ENCODE measurements at places on chromosomes 16 and 17.

- DNase-seq, result no peak
Observed at GRCh38 chr17:27647765-27648164, 16.8 kb downstream of the LGALS9 start.

- no peak for DNase-seq
Observed at GRCh38 chr16:19829844-19830692, 54.6 kb downstream of the GPRC5B start.

- no peak for DNase-seq
Observed at GRCh38 chr17:41653892-41654677, 29.7 kb upstream of the KRT17 start.

DNA sequence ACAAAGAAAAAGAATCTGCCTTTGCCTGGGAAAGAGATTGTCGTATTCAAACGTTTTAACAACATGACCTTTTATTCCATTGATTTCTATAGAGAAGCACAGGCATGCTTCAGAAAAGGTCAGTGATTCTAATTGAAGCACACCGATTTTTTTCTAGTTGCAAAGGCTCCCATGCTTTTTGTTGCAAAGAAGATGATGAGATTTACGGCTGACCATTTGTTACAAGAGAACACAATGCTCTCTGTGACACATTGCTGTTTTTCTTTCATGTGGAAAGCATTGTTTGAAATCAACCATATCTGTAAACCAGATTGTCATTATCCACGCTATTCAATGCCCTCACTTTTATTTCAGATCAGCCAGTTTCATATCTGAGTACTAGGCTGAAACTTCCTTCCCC is 99.8 kb downstream of the NLK start:
- DNase-seq, result no peak

DNA sequence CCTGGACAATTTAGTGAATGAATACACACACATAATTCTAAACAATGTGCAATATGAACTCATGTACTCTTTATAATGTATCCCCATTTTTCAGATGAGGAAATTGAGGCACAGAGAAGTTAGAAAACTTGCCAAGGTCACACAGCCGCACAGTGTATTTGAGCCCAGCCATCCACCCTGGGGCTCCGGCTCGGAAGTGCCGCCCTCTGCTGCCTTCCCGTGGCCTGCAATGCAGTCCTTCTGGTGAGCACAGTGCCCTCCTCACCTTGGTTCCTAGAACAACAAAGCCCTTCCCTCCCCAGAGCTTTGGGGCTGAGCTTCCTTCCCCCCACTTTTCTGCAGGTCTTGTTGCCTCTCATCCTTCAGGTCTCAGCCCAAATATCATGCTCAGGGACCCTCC is 63.7 kb downstream of the C16orf78 start:
- DNase-seq, result no peak

DNA sequence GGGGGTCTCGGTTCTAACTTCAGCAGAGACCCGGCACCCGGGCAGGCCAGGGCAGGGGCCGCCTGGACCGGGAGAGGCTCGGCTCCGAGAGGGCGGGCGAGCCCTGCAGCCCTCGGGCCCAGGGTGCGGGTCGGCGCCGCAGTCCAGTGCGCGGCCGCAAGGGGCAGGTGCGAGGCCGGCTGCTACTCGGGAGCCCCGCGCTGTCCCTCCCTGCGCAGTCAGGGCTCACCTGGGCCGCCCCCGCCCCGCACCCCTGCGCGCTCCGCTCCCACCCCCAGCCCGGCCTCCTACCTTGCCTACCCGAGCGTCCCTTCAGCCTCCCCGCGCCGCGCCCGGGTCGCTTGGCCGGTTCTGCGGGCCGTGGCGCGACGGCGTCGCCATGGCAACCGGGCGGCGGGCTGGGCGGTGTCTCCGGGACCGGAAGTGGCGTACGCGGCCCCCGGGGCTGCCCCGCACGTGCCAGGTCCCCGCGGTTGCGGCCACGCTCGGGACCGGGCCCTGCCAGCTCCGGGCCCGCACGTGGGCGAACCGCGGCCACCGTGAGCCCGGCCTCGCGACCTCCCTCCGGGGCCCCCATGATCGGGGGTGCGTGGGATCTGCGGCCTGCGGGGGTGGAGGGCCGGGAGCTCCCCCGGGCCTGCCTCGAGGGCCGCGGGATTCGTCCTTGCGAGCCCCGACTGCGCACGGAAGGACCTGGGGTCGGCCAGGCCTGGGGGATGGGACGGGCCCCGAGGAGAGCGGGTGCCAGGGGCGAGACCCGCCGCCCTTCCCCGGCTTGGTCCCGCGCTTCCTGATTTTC is at the start of gene CYB561:
CYB561 (minus strand) TSS at position 353 of the 799 bp plus-strand sequence. CDS start 8,759 bp downstream, outside the sequence.
- DNase-seq, result peak; percentile 52

DNA sequence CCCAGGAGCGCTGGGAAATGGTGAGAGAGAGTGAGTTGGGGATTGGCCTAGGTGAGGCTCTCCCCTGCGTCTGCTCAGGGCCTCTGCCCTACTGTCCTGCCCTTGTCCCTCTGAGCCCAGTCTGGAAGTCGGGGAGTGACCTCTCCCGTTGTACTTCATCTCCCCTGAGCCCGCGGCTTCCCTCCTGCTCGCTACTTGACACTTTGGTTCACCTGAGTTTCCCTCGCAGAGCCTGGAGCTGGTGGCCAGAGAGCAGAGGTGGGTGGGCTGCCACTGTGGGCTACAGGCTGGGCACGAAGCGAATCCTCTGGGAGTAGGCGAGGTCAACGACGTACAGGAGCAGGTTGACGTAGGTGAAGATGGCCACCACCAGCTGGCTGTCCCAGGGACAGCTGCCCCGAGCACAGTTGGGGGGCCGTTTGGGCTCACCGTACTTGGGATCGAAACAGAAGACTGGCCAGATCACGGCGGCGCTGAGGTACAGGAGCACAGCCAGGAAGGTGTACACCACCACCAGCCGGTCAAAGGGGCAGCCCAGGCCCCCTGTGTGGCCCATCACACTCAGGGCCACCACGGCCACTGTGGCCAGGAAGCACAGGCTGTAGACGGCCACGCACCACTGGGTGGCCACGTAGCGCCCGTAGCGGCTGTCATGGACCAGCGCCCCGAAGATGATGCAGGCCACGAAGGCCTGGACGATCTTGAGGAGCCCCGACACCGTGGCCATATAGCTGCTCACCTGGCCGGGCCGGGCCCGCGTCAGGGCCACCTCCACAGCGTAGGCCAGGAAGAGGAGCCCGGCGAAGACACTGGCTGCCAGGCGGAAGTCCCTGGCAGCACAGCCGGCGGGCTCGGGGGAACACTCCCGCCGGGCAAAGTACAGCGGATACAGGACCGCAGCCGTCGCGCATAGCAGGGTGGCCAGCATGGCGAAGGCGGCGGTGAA is 3.7 kb upstream of the PYCR1 start:
- DNase-seq, result no peak

DNA sequence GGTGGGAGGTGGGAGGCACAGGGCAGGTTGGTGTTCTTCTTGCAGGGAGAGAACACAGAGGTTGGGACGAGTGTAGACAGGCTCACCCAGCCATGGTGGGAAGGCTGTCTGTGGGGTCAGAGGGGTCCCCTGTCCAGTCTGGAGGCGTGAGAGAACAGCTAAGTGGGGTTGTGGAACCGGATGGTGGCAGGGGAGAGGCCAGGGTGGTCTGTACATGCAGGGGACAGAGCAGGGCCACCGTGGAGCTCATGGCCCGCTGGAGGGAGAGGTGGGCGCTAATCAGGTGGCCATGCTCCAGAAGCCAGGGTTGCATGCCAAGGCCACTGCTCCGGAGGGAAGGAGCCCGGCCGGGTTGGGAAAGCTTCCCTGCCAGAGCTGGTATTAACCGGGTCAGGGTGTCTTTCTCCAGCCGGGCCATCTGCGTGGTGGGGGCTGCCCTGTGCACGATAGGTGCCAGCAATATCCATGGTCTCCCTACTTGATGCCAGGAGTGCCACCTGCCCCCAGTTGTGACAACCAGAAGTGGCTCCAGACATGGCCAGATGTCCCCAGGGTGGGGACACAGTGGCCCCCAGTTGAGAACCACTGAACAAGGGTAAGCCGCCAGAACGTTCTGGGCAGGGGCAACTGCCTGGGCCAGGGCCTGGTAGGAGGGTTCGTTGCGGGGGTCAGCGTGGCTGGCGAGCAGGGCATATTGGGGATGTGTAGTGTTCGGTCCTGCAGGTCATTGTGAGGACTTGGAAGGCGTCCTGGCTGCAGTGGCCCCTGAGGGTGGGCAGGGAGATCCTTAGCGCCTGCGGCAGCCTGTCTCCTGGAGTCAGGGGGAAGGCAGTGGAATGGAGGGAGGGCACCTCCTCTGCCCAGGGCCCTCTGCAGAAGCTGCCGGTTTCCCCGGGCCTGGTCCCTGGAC is 5.1 kb downstream of the SNN start:
- DNase-seq, result no peak

GRCh38 chr17:71405101-71405500 is 715.7 kb upstream of the SOX9 start:
- no peak for DNase-seq

GRCh38 chr16:4648917-4649316 is 24.3 kb downstream of the MGRN1 start:
- DNase-seq, result no peak

GRCh38 chr16:20382202-20382948 is 22.2 kb downstream of the PDILT start:
- no peak for DNase-seq

GRCh38 chr17:80105762-80106161 is 4.4 kb downstream of the GAA start:
- DNase-seq, result no peak

DNA sequence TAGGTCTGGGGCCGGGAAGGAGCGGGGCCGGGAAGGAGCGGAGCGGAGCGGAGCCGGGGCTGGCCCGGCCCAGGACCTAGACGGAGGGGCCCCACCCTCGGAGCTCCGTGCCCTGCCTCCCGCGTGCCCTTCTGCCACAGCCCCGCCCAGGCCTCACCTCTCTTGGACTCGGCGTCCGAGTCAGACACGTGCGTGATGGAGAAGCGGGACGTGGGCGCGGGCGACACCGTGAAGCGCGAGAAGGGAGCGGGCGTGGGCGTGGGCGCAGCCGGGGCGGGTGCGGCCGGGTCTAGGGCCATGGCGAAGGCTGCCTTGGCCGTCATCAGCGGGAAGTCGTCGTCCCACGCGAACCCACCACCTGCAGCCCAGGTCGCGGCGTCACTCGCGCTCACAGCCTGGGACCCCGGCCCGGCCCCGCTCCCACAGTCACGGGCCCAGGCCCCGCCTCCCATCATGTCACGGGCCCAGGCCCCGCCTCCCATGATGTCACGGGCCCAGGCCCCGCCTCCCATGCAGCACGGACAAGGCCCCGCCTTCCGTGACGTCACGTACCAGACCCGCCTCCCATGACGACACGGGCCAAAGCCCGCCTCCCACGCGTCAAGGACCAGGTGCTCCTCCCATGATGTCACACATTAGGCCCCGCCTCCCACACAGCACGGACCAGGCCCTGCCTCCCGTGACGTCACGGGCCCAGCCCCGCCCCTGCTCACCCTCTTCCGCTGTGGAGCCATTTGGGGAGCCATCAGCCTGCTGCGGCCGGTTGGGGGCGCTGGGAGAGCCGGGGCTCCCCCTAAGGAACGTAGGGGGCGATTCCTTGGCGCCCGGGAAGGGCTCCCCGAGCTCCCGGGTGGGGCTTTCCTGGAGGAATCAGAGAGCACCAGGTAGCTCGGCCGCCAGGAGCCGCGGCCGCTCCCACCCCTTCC is 45.8 kb upstream of the PVALEF start:
- peak; percentile 73 for DNase-seq

DNA sequence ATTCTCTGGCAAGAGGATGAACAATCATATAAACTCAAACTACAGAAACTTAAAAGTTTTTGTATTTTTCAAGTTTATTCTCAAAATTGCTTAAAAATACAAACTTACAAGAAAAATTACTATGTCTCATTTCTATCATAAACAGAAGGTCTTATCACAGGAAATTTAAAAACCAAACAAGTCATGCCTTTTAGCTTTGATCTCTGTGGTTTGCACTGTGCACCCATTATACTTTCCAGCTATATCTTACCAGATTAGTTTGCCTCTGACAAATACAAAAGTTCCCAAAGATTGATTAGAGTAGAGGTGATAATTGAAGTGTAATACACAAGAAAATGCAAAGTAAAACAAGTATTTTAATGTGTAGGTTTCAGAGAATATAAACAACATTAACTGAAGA is 117.4 kb downstream of the MYO1D start:
- DNase-seq, result no peak

GRCh38 chr16:6482696-6483468 is 849.8 kb upstream of the RBFOX1 start:
- no peak for DNase-seq

DNA sequence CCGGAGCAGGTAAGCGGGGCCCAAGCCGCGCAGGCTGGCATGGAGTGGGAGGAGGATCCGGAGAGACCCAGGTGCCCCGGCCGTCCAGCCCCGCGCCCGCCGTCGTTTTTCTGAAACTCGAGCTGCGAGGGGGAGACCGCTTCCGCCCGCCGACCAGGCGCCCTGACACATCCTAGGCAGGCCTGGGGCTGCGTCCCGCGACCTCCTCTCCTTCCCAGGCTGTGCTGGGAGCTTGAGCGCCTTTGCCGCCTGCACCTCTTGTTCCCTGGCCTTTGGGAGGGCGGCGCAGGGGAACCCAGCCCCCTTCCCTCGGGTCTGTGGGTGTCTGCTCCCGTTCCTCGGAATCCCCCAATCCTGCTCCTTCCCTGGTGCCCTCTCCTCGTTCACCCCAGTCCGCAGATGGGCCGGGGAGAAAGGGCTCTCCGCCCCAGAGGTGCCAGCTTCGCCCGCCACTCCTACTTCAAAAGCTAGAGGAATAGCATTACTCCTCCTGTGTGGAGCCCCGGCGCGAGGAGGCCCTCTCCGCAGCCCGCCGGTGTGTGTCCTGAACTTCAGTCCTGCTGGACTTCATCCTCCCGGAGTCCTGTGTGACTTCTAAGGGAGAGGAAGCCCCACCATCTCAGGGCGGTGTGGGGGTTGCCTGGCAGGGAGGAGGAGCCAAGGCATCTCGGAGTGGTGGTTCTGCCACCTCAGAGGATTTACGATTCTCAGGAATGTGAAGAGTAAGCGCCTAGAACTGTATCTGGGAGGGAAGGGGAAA is 1.0 kb downstream of the NHERF1 start:
- no peak for DNase-seq

DNA sequence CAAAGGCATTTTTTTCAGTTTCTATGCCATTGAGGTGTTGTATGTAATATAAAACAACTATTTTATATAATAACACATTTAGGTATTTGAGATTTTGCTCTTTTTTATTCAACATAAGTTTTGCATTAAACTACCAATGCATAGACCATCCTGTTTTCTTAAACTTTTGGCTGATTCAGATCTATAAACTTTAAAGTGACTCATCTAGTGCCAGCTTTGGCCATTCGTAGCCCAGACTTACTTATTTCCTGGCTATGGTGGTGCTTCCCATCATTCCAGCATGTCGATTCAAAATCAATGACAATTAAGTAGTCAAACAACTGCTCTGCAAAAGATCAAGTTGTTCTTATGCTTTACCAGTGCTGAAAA is 3.1 kb downstream of the ERI2 start:
- no peak for DNase-seq

- DNase-seq, result no peak
Observed at GRCh38 chr16:12988071-12988470, 86.7 kb downstream of the SHISA9 start.

DNA sequence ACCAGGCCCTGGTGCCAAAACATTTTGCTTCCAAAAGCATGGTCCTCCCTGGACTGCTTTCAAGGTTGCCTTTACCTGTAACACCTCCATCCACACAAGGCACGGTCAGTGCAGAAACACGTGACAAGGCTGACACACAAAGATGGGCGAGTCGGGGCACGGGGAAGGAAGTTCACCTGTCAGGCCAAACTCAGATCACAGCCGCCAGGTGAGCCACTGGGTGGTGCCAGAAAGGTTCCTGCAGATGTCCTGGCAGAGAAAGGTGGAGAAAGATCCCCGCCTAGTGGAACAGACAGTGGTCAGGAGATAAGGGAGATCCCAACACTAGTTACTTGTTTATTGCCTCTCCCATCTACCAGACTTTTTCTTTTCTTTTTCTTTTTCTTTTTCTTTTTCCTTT is 155.3 kb downstream of the AIPL1 start:
- no peak for DNase-seq

- DNase-seq, result no peak
Observed at GRCh38 chr17:50196036-50196435, 5.4 kb downstream of the COL1A1 start.

All from T-helper 22 cell (primary cell).